ENCODE measurements at places on chromosomes 4 and X.

GRCh38 chrX:71604141-71604540 is 14.2 kb downstream of the CXCR3 start:
- no peak for DNase-seq

GRCh38 chr4:8897251-8898167 is 25.9 kb upstream of the HMX1 start:
- no peak for DNase-seq

DNA sequence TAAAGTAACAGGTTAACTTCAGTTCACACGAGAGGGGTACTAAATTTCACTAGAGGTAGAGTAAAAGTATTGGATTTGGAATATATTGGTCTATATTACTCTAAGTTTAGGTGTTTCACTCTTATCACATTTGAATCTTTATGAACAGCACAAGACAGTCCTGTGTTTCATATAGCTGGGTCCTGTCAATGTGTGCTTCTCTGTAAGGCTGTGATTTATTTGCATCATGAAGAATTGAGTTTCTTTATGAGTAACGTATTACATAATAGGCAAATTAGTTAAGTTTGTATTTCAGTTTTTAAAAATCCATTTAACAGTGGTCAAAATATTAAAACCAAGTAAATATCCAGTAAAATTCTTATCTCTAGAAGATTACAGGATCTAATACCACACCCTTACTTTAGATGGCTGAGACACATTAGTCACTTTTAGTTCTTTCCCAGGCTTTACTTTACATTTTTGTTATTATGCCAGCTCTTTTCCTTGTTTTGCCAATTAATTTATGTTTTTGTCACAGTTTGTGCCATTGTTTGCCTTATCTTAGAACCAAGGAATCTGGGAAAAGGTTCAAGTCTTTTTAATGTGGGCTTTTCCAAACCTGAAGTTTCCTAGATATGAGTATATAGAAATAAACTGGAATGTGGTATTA is 32.1 kb downstream of the NUDT6 start:
- DNase-seq, result no peak

DNA sequence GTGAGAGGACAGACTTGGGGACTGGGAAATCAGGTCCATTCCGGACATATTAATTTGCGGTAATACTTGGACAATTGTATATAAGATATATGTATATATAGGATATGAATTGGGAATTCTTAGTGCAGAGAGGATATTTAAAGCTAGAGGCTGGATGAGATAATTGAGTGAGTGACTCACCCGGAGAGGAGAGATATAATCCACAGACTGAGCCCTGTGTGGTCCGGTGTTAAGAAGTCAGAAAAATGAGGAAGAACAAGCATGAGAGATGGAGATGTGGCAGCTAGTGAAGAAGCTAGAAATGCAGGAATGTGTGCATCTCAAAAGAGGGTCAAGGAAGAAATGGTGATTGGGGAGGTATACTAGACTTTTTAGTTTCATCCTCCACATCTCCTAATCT is 336.2 kb downstream of the SLC7A11 start:
- no peak for DNase-seq

DNA sequence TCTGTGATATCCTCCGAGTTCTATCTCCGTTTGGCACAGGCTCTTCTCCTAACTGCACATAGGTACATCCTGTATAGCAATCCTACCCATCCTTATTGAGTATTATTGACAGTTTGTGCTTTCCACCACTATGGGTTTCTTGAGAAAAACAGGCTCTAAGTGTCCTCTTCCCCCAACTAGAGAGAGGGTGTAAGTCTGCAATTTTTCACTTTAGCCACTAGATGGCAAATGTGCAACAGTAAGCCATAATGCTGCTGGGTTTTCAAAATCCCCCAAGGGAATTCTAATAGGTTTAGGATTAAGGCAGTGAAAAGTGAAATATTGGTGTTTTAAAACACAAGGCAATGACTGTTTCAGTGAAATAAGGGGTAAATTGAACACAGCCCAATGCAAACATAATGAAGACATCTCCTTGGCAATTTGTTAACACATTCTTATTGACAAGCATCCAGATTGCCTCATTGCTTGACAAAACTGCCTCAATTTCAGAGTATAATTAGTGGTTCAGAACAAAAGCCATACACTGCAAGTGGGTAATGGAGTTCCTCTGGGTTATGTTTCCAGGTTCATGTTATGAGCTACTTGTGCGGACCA is 239.0 kb upstream of the HTR2C start:
- peak; percentile 58 for DNase-seq

- no peak for DNase-seq
These were observed 35.7 kb downstream of the FANCB start for GRCh38 chrX:14837155-14837554.

- no peak for DNase-seq
These were observed 329.4 kb upstream of the PCDH18 start for GRCh38 chr4:137861682-137862081.

GRCh38 chr4:150072471-150072870 is 5.8 kb upstream of the DCLK2 start:
- no peak for DNase-seq

DNA sequence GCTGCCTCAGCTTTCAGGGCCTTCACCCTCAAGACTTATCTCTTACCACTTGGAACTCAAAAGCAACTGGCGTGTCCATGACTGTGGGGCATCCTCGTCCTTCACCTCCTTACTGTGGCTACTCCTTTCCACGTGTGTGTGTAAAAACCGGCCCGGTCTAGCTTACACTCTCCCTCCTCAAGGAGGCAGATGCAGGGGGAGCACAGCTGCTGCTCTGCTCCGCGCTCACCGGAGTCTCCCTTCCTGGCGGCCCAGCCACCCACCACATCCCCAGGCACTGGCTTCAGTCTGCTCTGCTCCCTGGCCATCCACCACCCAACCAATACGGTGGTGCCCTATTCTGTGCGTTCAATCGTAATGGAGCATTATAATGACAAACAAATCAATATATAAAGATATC is 8.3 kb downstream of the RNF212 start:
- no peak for DNase-seq

GRCh38 chr4:54226404-54227255 is 2.5 kb upstream of the PDGFRA start:
- peak; percentile 28 for DNase-seq

DNA sequence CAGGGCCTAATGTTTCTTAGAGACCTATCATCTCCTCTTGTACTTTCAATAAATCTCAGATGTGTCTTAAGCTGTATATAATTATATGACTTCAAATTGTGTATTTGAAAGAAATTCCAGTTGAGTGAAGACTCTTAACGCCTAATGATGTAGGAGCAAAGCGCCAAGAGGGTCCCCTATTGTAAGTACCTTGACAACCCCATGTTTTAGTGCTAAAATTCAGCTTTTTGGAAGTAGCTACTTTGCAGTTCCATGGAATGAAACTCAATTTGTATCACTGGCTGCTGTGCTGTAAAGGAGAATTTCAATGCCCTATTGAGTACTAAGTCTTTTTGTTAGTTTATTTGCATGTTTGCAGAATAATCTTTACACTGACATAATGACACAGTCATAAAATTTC is 1826.6 kb upstream of the AGA start:
- no peak for DNase-seq

- DNase-seq, result no peak
These were observed 20.7 kb downstream of the HAND2 start for GRCh38 chr4:173509036-173510001.

- peak; percentile 26 for DNase-seq
These were observed 141.1 kb downstream of the MAML3 start for GRCh38 chr4:140012688-140013486.

- no peak for DNase-seq
These were observed 49.7 kb downstream of the STK32B start for GRCh38 chr4:5100986-5101385.

DNA sequence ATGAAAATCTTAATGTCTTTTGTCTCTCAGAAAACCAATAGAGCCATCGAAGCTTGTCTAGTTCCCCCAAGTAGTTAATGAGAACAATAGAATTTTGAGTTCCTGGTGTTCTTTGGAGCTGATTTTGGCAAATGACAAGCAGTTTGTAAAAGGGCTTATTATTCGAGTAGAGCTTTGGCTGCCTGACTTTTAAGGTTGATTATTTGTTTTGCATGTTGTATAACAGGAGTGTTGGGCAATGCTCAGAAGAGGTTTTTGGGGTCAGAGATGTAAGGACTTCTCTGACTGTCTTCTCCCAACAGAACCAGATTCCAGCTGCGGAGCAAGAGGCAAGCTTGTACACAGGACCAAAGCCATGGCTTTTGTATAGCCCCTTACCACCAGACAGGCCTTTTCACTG is 30.0 kb downstream of the ZCCHC12 start:
- no peak for DNase-seq

GRCh38 chr4:77579406-77580076 is 26.1 kb upstream of the CXCL13 start:
- DNase-seq, result peak; percentile 53

DNA sequence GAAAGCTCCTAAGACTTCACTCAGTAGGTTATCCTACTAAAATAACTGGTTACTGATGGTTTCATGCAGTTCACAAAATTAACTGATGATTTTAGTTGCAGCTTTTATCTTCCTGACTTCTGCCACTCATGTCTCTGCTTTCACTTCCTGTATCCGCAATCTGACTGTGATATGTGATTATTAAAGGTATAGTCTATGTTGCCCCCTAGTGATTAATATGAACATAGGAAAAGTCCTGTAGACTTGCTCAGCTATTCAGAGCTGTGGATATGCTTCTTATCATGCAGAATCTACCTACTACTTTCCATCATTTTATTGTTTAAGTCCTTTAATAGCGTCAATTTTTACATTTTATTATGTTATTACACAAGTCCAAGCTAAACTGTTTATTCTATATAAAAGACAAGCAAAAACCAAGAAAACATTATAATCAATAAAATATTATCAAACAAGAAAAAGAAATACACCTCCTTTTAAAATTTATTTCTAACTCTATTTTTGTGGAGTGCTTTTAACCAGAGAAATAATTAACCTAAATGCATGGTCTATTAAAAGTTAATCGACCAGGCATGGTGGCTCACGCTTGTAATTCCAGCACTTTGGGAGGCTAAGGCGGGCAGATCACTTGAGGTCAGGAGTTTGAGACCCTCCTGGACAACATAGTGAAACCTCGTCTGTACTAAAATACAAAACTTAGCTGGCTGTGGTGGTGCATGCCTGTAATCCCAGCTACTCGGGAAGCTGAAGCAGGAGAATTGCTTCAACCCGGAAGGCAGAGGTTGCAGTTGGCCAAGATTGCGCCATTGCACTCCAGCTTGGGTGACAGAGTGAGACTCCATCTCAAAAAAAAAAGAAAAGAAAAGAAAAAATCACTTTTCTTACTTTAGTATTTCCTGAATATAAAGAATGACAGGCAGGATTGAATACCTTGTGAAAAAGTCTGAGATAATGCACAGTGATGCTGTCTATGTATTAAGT is 40.4 kb upstream of the TLR2 start:
- no peak for DNase-seq

GRCh38 chr4:1172971-1173757 is 781 bp upstream of the SPON2 start:
- DNase-seq, result no peak

- DNase-seq, result peak; percentile 45
These were observed 194.7 kb downstream of the PTTG2 start for GRCh38 chr4:38154681-38155588.

DNA sequence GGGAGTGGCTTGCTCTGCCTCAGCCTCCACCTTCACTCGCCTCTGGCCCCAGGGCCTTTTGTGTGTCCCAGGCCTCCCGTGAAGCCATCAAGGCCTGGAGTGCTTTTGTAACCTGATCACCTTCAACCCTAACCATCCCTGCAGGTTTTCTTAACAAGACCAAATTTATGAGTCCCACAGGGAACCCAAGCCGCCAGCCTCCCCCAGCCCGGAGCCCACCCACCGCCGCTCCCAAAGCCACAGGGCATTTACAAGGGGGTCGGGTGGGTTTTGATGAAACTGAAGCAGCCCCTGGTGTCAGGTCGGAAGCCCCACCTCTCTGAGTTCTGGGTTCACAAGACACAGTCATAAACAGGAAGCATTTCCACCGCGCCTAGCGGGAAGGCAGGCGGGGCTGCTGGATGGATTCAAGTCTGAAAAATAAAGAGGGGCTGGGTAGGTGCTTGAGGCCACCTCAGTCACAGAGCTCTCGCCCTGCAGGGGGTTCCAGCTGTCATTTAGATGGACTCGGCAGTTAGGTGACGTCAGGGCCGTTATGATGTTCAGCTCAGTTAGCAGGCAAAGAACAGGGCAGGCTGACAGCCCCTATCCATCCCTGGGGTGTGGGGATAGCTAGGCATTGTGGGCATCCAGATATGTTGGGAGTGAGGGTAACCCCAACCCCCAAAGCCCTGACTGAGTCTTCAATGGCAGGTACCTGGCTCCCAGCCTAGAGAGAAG is 128.5 kb downstream of the BCOR start:
- DNase-seq, result peak; percentile 84

DNA sequence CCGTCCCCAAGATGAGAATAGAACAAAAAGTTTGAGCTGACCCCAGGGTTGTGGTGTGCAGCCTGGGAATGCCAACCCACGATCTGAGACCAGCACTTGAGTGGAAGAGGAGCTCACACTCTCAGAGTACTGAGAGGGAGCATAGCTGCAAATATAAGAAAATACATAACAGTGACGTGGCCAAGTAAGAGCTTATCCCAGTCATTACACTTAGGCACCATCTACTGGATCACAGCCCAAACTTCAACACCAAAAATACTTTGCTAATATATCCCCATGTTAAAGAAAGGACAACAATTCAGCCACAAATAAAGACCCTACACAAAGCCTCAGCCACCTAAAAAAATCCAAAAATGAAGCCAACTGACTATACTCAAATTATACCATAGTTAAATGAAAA is 33.3 kb upstream of the CXCL6 start:
- no peak for DNase-seq

- DNase-seq, result peak; percentile 1
These were observed 183.2 kb upstream of the TENT5D start for GRCh38 chrX:80237072-80237471.

GRCh38 chr4:184812199-184812542 is 13.6 kb downstream of the ACSL1 start:
- DNase-seq, result peak; percentile 10

GRCh38 chr4:65559270-65559669 is 111.0 kb downstream of the EPHA5 start:
- DNase-seq, result peak; percentile 61

DNA sequence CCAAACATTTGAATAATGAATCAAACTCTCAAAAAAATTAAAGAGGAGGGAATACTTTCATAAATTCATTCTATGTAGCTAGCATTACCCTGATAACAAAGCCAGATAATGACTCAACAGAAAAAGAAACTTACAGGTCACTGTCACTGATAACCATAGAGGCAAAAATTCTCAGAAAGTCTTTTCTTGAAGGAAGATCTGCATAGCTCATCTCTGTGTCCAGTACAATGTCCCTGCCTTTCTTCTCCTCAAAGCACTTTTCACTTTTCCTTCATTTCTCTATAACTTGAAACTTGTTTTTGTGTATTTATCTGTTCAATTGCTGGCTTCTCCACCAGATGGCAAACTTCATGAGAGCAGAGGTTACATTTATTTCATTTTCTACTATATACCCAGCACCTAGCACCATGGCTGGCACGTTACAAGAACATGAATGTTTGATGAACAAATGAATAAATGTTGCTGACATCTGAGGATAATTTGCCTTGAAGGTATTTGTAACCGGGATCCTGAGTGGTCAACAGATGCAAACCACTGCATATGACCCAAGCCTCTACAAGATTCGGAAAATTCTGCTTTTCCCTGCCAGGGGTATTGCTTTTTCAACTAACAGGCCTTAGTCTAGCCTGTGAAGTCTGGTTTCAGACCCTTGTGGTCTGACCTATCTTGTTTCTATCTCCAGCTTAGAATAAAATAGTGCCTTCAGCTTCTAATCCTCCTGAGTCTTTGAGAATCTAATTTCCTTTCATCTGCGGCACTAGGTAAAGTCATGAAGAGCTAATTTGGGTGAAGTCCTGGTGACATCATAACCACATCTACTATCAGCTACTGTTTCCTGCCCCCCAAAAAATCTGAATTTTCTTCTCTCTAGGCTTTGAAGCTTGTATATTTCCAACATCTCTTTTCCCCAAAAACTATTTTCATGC is 52.5 kb upstream of the ANTXR2 start:
- DNase-seq, result no peak

Measured in SJCRH30 (cell line).